T1000 (cell line): ENCODE measurements at places on chromosomes 7 and 10.

DNA sequence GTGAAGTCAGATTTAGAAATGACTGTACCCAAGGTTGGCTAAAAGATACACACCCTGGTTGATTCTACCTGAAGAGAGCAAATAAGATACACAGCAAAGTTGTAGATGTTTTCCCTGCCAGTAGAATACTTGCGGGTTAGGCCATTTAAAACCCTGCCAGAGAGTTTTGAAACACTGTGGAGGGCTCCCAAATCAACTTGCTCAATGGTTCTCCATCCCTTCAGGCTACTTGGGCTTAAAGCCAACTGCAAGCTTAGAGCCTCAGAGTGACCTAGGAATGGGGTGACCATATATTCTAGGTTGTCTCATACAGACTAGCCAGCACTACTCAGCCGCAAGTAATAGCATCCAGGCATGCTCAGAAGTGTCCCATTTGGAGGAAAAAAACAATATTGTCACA lies 10.0 kb downstream of the CAV1 start:
- no peak for DNase-seq

DNA sequence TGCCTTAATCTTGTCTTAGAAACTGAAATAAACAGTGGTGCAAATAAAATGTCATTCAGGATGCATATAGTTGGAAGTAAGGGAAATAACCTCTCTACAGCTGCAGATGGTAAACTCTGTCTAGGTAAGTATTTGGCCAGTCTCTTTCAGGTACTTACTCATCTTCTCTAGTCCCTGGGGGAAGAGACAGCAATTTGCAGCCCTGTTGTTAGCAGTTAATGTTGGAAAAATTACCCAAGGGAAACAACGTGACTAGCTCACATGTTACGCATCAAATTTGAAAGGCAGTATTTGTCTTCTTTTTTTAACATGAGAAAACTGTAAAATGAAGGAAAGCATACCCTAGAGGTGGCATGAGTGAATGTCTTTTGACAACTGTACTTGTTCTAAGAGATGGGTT lies 3.2 kb upstream of the HUS1 start:
- no peak for DNase-seq

- DNase-seq: no peak
Observed at GRCh38 chr7:18770154-18770811, 274.7 kb downstream of the HDAC9 start.

DNA sequence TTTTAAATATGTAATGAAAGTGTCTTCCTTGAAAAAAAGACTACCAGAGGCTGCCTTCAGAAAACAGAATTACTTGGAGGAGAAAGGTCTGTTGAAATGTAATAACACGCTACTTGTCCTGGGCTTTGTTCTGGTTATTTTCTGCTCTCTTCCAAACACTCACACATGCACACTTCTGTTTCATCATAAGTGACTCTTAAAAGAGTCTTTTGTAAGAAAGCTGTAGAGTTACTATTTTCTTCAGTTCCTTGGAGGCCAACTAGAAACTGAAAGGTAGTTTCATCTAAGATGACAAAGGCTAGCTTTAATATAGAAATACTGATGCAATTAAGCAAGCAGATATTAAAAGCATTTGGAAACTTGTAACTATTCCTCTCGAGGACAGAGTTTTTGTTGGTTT lies 39.1 kb downstream of the TASOR2 start:
- no peak for DNase-seq

DNA sequence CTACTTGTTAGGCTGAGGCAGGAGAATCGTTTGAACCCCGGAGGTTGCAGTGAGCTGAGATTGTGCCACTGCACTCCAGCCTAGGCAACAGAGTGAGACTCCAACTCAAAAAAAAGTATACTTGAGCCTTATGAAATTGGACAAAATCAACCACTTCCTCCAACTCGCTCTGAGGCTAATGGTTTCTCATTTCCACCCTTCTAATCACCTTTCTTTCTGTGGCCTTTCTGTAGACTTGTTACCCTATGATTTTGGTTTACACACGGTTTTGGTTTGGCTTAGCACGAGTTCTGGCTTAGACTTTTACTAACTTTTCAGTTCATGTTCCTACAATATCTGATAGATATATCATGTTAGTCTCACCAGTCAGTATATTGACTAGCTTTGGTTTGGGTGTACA lies 152.0 kb downstream of the PHTF2 start:
- DNase-seq: no peak

DNA sequence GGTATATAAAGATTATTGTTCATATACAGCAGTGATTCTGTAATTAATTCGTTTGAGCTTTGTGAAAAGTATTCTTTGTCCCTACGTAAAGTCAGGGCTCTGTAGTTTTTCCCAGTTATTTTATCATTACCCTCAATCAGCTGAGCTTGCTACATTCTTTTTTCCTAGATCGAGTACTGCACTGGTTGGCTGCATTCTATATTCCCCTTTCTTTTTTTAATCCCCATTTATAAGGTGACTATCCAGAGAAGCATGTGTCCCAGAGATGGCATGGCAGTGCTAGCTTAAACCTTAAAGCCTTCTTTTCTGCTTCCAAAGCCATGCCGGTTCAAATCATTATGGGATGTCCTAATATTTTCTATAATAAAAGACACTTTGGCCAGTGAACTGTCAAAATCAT lies 230.1 kb upstream of the CELF2 start:
- DNase-seq: no peak

GRCh38 chr10:78471723-78472550 lies 438.3 kb downstream of the RPS24 start:
- no peak for DNase-seq

DNA sequence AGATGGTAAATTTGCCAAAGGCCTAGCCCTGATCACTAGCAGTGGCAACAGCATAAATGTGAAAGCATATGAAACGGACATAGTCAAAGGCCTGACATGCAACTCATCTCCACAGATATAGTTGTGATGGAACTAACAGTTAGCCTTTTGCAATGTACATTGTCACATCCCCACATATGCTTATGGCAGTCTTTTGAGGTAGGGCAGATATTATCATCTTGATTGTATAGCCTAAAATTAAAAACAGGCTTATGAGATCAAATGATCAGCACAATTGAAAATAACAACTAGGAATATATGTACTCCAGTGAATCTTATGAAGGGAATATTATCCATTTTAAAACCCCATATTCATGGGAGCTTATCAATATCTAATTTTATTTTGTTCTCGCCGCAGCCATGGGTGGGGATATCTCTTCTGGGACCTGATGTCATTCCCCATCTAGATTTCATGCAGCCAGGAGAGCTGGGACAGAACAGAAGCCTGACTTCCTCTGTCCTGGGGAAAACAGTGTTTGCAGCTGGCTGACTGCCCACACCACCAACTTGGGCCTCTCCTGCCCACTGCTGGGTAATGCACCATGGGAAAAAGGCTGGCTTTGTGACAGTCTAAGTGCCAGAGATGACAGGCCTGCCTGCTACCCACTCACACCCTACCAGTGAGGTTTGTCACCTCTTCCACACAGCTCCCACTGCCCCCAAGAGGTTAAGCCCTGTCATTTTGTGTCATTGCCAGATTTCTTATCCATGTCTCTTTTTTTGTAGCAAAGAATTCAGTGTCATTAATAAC lies 180.2 kb upstream of the FZD1 start:
- no peak for DNase-seq

DNA sequence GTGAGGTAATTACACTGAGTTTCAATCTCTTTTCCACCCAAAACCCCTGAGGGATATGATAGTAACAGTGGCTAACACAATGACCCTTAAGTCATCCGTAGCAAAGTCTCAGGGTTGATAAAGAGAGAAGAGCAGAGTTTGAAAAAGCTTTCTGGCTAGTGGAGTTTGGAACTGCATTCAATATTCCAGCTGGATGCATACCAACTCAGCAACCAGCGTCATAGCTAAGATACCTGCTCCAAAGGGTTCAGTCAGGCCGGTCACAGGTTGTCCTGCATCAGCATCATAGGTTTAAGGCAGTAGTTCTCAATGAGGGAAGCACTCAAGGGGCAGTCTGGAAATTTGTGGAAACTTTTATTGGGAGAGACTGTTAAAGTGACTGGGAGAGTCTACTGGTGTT lies 93.5 kb downstream of the CNOT4 start:
- no peak for DNase-seq

GRCh38 chr10:49615213-49615612 lies 1.4 kb downstream of the CHAT start:
- no peak for DNase-seq

DNA sequence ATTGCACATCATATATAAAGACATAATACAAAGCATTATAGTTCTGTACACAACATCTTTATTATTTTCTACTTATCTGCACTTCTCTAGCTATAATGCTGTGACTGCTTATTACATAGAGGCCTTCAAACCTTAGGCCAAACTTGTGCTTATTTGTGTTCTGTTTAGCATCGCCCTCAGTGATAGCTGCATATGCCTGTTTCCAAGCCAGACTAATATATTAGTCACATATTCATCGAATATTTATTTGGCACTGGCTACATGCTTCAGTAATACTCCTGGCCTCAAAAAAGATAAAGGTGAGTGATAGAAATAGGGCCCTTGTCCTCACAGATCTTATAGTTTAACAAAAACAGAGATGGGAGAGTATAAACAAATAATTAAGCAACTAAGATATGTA lies 30.2 kb upstream of the SEMA3D start:
- no peak for DNase-seq

- peak; percentile 39 for DNase-seq
Observed at GRCh38 chr10:132458586-132459300, 61.7 kb downstream of the PWWP2B start.

DNA sequence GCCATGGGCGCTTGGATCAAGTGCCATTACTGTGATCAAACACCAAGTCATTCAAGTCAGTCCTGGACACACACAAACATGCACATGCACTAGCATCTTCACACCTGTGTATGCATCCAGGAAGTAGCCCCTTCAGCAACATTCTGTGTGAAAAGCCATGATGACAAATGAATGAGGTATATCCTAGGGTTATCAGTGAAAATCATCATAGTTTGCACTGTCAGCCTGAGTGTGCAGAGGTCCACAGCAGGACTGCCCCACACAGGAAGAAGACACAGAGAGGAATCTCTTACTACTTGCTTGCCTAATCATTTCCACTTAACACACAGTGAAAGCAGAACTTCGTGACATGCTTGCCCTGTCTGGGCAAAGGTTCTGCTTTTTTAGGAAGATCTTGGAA lies 184.0 kb upstream of the ADO start:
- no peak for DNase-seq

DNA sequence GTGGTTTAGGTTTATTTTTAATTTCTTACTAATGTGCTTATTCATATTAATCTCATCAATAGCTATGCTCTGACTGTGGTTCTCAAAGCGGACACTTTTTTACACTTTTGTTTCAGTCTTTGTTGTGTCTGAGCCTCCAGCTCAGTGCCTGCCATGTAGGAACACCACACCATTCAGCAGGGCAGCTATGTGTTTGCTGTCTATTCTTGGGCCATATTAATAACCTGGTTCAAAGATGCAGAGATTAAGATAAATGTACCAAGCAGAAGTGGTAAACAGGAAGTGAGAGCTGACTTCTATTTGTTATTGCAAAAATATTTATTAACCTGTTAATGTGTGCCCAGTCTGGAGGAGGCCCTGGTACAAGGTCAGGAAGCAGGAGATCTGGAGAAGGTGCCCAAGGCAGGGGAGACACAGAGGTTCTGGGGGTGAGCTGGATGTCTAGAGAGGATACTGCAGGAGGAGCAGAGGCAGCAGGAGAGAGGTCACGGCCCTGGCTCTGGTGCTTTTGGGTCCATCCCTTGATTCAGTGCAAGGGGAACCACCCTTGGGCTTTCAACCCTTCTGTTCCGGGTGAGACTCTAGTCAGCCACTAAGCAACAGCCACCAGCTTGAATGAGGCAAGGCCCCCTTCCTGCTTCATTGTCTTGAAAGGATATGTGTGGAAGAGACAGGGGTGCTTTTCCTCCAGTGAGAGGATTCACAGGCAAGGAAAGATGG lies 1.9 kb downstream of the TBXAS1 start:
- DNase-seq: no peak

GRCh38 chr7:140745266-140746058 lies 49.0 kb downstream of the NDUFB2 start:
- no peak for DNase-seq

- no peak for DNase-seq
Observed at GRCh38 chr7:30437823-30438574, 40.6 kb downstream of the NOD1 start.

DNA sequence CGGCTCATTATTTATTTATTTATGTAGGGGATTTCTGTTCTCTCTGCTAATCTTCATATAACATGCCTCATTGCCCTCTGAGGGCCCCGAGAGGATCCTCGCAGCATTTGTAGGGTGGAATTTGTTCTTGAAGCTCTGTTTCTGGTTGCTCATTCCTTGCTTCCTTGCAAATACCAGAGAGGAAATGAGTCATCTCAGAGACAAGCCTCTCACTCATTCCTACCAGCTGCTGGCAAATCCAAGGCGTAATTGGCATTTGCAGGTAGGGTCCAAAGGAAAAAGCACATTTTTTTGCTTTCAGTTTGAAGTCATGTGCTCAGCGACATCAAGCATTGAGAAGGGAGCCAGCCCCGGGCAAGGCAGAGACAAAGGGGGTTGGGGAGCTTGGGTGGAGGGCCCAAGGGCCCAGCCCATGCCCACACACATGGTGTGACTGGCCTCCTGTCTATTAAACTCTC lies 501.6 kb downstream of the GALNT17 start:
- peak; percentile 27 for DNase-seq

- no peak for DNase-seq
Observed at GRCh38 chr10:124359336-124359832, 59.3 kb downstream of the OAT start.

GRCh38 chr10:3273966-3274365 lies 101.4 kb upstream of the PITRM1 start:
- DNase-seq: no peak

- no peak for DNase-seq
Observed at GRCh38 chr7:30921540-30922401, 10.1 kb downstream of the AQP1 start.

DNA sequence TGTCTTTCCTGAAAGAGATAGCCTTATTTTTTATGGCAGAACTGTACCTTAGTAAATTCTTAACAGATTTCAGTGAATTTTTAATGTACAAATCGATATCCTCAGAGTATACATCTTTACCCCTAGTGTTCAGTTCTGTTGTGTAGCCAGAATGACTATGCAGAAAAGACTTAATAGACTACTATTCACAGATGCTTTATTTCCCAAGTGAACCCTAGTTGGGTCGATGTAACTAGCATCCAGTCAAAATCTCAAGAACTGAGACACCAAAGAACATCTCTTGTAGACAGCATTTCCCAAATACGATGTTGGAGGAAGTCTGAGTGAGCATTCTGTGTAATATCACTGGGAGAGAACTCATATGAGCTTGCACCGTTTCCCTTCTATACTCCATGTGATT lies 1.5 kb downstream of the AKR1C3 start:
- DNase-seq: no peak

DNA sequence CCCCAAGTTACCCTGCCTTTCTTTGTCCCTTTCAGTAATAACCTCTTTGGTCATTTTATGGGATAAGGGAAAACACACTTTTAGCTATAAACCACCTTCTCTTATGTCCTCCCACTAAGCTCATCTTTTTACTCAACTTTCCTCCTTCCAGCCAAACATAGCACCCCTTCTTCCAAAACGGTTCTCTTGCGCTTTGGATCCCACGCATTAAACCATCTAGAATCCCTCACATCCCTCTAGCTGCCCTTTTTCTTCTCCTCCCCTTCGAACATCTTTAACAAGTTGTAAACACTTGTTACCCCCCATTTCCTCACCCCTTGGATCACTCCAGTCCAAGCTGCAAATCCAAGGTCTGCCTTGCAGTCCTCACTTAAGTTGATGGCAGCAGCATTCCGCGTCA lies 13.4 kb downstream of the WAPL start:
- DNase-seq: no peak

GRCh38 chr10:130894471-130894870 lies 417.1 kb downstream of the TCERG1L start:
- no peak for DNase-seq

GRCh38 chr7:108403597-108404217 lies 52.5 kb downstream of the NRCAM start:
- DNase-seq: no peak
